ENCODE measurements at places on chromosomes 6 and 20.

GRCh38 chr6:141685416-141685815, 447.3 kb upstream of the GJE1 start:
- DNase-seq = no peak

- DNase-seq = no peak
Observed at GRCh38 chr6:158164579-158165170, 3.4 kb downstream of the SERAC1 start.

DNA sequence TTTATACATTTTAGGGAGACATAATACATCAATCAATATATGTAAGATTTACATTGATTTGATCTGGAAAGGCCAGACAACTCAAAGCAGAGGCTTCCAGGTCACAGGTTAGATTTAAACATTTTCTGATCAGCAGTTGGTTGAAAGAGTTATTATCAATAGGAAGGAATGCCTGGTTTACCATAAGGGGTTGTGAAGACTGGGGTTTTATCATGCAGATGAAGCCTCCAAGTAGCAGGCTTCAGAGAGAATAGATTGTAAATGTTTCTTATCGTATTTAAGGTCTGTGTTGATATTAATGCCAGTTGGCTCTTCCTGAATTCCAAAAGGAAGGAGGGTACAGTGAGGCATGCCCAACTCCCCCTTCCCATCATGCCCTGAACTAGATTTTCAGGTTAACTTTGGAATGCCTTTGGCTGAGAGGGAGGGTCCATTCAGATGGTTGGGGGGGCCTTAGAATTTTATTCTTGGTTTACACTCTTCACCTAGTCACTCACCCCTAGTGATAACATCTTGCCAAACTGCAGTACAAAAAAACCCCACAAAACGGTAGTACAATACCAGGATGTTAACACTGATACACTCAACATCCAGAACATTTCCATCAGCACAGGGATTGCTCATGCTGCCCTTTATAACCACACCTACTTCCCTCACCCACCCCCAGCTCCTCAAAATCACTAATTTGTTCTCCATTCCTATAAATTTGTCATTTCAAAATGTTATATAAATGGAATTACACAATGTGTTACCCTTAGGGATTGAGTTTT, 259.6 kb upstream of the PLN start:
- DNase-seq = no peak

DNA sequence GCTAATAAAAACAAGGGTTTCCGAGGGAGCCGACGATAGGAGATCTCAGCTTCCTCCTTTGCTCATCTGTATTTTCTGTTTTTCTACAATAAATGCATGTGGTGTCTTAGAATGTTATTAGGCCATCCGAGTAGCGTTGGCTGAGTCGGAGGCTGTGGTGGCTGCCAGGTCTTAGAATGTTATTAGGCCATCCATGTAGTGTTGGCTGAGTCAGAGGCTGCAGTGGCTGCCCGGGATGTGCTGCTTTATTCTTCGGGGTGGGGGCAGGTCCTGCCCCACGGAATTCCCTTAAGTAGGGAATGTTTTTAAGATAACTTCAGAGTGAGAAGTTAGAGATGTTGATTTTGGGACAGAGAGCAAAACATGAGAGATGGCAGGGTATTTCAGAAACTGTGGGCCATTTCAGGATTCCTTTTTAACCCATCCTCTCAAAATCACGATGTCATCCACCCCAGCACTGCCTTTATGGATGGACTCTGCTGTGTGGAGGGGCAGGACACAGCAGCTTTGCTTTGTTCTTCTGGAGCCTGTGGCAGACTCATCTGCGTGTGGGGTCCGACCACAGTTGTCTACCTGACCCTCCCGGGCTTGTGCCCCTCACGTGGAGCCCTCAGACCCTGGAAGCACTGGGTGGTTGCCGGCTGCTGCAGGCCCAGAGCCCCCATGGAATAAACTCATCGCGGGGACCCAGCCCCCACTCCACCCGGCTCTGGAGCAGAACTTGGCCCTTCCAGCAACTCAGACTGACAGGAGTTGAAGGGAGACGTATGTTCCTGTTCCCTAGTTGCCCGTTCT, 20.4 kb downstream of the OSBPL2 start:
- no peak for DNase-seq

GRCh38 chr6:169236988-169237387, 16.7 kb downstream of the THBS2 start:
- no peak for DNase-seq

DNA sequence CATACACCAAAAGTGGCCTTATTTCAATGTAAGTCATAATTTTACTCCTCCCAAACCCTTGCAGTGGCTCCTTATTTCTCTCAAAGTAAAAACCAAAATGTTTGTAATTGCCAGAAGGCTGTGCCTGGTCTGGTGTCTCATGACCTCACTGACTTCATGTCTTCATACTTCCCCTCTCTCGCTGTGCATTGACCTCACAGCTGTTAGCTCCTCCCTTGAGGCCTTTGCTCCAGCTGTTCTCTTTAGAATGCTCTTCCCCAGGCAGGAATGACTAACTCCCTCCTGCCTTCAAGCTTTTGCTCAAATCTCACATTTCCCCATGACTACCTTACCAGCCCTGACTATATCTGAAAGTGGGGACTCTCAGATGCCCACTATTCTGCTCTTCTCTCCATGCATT, 83.3 kb downstream of the MTFR2 start:
- DNase-seq = no peak

- no peak for DNase-seq
Observed at GRCh38 chr6:37289931-37290330, 32.0 kb upstream of the TMEM217 start.

DNA sequence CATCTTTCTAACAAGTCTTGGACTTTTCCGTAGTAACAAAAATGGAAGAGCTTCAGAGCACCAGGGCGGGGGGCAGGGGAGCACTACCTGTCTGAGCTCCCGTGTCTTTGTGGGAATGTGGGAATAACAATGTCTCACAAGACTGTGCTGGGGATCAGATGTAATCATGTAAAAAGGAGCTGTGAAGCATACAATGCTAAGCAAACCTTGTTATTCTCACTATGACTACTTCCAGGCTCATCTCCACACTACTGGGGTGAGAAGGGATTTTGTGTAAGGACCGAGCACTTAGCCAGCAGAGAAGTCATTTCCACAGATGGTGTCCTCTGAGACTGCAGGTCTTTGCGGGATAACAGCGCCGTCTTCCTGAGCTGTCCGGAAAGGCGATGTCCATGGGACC, 27.1 kb downstream of the PRR18 start:
- no peak for DNase-seq

GRCh38 chr20:31662372-31662854, 24.7 kb downstream of the COX4I2 start:
- no peak for DNase-seq

GRCh38 chr6:41939176-41939847, 2.3 kb downstream of the CCND3 start:
- no peak for DNase-seq

DNA sequence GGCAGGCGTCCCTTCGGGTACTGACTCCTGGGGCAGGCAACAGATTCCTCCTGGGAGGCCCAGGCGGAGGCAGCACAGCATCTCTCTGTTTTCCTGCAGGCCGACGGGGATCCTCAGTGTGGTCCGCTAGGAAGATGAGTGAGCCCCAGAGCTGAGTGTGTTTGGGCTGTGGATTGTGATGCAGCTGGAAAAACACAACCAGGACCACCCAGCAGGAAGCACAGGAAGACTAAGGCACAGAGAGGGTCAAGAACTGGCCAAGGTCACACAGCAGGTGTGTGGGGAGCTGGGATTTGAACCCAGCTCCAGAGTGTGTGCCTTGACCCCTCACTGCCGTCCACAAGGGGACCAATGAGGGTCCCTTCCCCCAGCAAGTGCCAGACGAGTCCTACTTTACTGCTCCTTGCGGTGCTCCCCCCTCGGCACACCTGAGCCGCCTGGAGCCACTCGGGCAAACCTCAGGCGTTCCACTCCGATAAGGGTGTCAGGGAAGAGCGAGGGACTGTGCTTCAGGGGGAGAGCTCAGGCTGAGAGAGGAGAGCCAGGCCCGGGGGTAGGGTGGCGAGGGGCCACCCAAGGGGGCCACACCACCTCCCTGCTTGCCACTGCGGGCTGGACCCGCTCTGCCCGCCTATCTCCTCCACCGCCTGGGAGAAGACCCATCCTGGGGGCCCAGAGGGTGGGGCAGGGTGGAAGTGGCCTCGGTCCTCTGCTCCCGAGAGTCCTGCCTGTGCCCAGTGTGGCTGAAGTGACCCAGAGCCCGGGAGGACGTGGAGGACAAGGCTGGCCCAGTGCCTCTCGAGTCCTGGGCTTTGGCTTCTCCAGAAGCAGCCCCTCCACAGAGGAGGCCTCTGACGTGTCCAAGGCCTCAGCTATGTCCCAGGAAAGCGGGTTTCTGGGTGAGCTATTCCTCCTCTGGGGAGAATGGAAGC, 63.3 kb downstream of the YTHDF1 start:
- DNase-seq = no peak

DNA sequence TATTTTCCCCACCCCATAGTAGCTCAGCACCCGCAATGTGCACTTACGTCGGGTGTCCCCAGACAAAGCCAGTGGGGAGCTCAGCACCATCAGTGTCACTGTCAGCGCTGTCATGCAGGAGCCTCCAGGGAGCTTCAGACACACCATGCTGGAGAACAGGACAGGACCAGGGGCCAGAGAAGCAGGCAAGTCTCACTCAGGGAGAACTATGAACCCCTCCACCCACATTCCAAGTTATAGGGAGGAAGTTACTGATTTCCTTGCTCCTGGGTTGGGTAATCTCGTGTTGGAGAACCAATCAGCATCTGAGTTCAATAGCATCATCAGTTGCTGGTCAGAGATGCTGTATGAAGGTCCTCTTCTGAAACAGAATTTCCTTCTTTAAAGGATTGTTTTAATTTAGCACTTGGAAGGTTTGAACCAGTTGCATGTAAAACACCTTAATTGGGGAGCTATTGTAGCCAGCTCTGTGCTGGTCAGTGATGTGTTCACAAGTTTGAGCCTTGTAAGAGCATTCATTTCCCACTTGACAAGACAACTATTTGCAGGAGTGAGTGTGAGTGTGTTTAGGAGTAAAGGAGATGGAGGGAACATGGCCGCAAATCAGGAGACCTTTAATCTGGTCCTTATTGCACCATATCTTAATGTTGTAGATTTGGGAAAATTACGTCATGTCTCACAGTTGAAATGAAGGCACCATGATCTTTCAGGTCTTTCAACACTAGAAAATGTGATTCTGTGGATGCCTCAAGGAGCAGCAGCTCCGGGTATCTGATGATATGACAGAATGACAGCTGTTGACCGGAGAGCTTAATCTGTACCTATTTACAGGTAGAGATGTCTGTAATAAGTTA, at the start of gene HLA-DRB1:
Gene HLA-DRB1, minus strand, starts transcription at position 253 of the 854 bp plus-strand sequence. Its CDS starts 106 bp downstream, at position 147.
- peak; percentile 87 for DNase-seq

GRCh38 chr6:132246632-132247270, 154.5 kb downstream of the MOXD1 start:
- DNase-seq = no peak

- DNase-seq = no peak
Observed at GRCh38 chr6:31397901-31398525, 5.4 kb upstream of the MICA start.

GRCh38 chr20:5180421-5180820, 53.6 kb downstream of the CDS2 start:
- DNase-seq = no peak

GRCh38 chr6:36933102-36933501, 21.4 kb upstream of the PI16 start:
- no peak for DNase-seq

- no peak for DNase-seq
Observed at GRCh38 chr6:138863321-138863720, 67.4 kb downstream of the ECT2L start.

DNA sequence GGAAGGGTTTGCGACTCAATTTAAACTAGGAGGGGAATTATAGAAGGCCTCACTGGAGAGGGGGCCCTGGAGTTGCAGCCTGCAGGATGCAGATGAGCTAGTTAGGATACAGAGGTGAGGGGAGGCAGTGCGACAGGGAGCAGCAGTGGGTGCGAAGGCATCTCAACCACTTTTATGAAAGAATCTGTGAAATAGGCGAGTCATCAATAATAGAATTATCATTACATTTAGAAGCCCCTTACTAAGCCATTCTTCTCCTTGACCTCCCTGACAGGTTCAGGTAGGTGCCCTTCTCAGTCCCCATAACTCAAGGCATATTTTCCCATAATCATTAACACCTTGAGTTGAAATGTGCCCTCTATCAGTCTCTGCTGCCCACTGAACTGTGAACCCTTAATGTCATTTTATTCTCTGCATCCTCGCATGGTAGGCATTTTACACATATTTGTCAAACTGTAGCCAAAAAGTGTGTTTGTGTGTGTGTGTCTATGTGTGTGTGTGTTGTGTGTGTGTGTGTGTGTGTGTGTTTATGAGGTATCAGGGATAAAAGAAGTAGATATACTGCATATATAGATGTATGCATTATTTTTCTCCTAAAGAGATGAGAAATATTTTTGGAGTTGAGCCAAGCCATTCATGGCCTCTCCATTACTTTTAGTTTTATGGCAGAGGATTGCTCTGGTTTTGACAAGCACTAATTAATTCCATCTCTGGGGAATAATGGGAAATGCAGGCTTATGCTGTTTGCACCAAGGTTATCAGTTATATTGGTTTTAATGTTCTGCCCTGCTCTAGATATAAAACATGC, 898.8 kb downstream of the KIF16B start:
- no peak for DNase-seq

DNA sequence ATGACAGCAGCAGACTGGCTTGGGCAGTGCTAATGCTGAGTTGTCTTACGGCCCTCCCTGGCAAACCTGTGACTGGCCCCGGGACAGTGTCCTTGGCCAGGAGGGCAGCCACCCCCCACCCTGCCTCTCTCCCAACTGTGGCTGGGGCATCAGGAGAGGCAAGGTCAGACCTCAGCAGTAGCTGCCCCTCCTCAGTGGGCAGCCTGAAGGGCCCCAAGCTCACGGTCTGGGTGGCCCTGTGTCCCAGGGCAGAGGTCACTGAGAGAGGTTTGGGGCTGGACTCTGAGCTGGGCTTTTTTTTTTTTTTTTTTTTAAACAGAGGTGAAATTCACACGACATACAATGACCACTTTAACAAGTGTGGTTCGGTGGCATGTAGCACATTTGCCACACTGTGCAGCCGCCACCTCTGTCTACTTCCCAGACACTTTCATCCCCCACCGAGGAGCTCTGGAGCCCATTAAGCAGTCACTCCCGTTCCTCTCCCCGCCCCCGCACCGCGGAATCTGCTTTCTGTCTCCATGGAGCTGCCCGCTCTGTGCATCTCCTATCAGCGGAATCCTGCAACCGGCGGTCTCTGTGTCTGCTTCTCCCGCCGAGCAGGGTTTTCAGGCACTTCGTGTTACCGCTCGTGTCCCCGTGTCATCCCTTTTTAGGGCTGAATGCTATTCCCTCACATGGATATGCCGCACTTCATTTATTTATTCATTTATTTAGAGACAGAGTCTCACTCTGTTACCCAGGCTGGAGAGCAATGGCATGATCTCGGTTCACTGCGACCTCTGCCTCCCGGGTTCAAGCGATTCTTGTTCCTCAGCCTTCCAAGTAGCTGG, 67.9 kb upstream of the GATA5 start:
- no peak for DNase-seq

DNA sequence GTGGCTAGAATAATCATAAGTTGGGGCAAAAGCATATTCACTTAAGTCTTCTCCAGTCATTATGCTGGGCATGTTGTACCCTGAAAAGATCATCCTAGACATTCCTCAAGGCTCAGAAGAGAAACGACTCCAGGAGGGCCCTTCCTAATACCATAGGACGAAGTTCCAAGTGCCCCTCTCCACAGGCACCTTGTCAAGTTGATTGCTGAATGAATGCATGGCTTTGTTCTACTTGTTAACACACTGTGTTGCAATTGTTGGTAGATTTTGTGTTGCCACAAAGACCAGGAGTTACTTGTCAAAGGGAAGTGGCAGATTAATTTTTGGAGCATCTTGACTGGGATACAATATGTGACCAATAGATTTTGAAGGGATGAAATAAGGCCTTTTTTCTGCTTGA, 194.3 kb upstream of the SMLR1 start:
- no peak for DNase-seq

All from B cell (primary cell).